ENCODE measurements at places on chromosomes 1 and 21.

DNA sequence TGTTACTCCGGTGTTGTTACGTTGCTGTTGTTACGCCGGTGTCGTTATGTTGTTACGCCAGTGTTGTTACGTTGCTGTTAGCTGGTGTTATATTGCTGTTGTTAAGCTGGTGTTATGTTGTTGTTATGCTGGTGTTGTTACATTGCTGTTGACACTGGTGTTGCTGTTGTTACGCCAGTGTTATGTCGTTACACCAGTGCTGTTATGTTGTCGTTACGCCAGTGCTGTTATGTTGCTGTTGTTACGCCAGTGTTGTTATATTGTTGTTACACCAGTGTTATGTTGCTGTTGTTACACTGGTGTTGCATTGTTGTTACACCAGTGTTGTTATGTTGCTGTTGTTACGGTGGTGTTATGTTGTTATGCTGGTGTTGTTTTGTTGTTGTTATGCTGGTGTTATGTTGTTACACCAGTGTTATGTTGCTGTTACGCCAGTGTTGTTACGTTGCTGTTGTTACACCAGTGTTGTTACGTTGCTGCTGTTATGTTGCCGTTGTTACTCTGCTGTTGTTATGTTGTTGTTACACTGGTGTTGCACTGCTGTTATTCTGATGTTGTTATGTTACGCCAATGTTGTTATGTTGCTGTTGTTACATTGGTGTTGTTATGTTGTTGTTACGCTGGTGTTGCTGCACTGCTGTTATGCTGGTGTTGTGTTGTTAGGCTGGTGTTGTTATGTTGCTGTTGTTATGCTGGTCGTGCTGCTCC is 25.6 kb downstream of the H6PD start:
- DNase-seq: no peak

GRCh38 chr1:220544901-220545303 is 17.0 kb downstream of the MARK1 start:
- DNase-seq: no peak

DNA sequence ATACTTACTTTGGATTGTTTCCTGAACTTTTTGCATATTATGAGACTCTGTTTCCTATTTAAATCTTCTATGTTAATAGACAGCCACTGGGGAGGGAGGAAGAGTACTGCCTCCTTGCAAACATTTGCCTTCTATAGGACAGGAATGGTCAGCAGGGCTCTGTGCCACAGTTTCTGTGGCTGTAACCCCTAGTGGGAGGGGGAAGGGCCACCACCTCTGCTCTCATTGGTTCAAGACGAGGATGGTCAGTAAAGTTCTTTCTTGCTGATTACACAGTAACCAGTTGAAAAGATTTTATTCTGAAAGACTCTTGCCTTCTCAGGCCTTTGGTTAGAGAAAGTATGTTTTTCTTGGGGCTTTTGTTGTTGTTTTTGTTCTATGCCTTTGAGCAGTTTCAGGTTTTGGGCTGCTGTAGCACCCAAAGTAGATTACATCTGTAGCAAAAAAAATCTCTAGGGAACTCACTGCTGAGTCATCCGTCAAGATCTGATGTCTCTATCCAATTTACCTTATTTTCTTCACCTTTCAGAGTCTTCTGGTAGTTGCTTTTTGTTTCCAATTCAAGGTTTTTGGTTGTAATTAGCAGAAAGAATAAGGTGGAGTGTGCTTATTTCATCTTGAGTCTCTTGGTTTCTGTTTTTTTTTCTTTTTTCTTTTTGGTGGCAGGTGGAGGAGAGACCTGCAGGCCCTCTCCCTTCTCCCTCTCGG is 23.1 kb downstream of the SLC35A3 start:
- DNase-seq: no peak

DNA sequence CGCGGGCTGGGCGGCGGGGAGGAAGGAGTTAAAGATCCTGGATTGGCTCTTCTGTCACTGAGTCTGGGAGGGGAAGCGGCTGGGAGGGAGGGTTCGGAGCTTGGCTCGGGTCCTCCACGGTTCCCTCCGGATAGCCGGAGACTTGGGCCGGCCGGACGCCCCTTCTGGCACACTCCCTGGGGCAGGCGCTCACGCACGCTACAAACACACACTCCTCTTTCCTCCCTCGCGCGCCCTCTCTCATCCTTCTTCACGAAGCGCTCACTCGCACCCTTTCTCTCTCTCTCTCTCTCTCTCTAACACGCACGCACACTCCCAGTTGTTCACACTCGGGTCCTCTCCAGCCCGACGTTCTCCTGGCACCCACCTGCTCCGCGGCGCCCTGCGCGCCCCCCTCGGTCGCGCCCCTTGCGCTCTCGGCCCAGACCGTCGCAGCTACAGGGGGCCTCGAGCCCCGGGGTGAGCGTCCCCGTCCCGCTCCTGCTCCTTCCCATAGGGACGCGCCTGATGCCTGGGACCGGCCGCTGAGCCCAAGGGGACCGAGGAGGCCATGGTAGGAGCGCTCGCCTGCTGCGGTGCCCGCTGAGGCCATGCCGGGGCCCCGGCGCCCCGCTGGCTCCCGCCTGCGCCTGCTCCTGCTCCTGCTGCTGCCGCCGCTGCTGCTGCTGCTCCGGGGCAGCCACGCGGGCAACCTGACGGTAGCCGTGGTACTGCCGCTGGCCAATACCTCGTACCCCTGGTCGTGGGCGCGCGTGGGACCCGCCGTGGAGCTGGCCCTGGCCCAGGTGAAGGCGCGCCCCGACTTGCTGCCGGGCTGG is at the start of gene NPR1:
Gene NPR1 (plus strand): TSS at position 170 of the 818 bp plus-strand sequence. CDS start 421 bp downstream, at position 591.
- DNase-seq: no peak
